ENCODE measurements at places on chromosomes 12 and 14.
A peak's percentile ranks its signal among the peaks of the same experiment; 100 is the strongest.

GRCh38 chr12:92335831-92336230 is 190.2 kb upstream of the BTG1 start:
- no peak for DNase-seq

DNA sequence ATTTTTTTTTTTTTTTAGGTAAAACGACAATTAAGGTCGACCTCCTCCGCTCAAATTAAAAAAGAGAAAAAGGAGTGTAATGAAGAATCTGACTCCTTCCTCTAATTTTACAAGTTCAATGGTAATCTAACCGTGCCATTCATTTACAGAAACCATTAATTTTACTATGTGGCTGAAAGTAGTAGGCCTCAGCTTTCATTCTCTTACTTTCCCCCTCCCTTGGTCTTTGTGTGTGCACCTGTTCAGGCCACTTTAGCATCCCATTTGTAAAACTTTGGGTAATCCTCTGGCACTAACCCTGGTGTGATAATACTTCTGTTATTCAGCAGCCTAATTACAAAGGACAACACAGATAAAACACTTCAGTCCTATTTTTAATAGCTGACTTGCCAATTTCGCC is 128.1 kb downstream of the ASCL1 start:
- no peak for DNase-seq

- peak; percentile 60 for DNase-seq
Observed at GRCh38 chr12:113162102-113163029, 12.8 kb downstream of the CFAP73 start.

DNA sequence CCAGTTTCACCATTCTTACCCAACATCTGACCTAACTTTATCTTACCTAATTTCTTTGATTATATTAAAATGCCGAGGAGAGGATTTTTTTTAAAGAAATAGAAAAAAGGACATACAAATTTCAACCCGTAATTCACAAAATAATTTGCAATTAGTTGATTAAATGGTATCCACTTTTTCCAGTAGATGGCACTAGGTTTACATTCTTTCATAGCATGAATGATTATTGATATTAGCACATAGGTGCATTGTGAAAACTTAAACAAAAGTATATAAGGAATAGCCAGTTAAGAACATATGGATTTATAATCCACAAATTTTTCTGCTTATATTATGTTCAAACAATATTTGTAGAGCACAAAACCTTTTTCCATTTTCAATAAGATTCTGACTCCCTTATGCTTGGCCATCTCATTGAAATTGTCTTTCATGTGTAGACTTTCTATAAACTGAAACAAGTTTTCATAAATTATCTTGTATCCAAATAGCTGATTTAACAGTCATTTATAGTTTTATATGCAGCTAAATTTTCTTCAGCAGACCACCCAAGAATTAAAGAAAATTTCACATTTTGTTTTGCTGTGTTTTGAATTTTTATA is 35.3 kb downstream of the MSRB3 start:
- peak; percentile 43 for DNase-seq

DNA sequence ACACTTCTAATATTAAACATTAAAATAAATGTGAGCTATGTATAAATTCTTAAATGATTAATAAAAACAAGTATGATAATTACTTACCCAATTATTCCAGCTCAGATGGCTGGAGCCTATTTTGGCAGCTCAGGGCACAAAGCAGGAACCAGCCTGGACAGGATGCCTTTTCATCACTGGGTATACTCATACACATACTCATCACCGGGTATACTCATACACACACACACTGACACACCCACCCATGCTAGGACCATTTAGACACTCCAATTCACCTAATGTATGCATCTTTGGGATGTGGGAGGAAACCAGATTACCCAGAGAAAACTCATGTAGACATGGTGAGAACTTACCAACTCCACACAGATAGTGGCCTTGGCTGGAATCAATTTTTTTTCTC is 57.9 kb upstream of the CNOT2 start:
- DNase-seq: no peak

DNA sequence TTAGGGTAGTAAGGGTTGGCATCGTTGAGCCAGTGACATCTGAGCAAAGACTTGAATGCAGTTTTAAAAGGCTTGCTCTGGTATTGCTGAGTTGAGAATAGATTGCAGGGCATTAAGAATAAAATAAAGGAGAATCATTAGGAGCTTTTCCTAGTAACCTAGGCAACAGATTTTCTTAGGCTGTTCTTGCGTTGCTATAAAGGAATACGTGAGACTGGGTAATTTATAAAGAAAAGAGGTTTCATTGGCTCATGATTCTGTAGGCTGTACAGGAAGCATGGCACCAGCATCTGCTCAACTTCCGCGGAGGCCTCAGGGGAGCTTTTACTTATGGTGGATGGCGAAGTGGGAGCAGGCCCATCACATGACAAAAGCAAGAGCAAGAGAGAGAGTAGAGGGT is 97.4 kb downstream of the RAD51B start:
- no peak for DNase-seq

- DNase-seq: no peak
Observed at GRCh38 chr12:47833591-47834012, 13.9 kb upstream of the HDAC7 start.

DNA sequence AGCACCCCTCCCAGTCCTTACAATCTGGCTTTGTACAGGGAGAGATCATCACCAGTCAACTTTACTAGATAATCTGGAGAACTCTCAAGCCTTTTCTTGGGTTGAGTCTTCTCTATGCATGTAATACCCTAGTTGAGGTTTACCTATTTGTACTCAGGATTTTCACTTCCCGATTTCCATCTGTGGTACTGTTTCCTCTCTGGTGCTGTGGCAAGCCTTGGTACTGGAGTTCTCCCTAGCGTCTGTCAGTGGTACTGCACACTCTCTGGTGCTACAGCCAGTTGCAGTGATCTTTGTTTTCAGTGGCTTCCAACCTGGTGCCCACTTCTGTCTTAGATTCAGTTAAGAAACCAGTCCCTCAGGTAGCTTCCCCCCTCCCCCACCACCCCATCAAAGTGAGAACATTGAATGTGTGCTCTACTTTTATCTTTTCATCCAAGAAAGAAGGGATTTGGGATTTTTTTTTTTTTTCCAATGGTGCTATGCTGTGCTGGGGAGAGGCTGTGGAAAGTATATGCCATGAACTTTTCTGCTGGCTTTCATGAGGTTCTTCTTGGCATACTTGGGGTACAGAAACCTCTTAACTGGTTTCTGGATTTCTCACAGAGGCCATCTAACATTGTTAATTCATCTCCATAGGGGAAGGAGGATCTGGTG is 69.4 kb upstream of the EVL start:
- DNase-seq: peak; percentile 55
